GM18507 (cell line): ENCODE measurements at places on chromosomes 3 and 15.

DNA sequence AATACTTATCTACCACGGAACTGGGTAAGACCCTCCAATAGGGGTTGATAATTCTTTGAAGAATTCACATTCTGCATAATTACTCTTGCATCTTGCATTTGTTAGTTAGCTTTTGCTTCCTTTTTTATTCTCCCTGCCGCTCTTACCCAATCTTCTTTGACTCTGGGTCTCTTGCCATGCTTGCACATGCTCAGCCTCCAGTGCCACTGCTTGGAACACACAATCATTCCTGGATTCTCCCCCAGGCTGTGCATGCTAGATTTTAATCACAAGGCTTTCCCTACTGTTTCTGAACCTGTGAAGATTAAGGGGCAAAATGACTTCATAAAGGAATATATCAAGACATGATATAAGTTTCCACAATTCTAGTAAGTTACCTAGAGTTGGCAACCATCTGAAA, 133.1 kb downstream of the IL1RAP start:
- no peak for DNase-seq

GRCh38 chr15:101013769-101014675, 94.9 kb downstream of the LRRK1 start:
- DNase-seq = no peak

DNA sequence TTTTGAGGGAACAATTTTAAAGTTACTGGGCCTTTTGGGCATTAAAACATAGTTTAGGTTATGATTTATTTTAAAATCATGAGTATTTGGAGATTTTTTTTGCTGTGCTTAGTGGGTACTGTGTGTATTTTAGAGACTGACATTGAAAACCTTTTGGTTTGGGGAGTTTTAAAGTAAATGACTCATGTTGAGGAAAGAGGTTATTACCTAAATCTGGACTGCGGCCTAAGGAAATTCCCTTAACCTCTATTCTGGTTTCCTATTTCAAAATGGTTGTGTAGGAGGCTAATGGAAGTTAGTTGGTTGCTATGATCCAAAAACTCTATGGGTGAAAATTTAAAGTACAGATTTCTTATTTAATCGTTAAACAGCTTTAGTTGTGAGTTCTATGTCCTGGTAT, 57.3 kb upstream of the DPH6 start:
- DNase-seq = no peak

- DNase-seq = no peak
Measured at GRCh38 chr3:103968751-103969150, 1398.0 kb upstream of the ALCAM start.

DNA sequence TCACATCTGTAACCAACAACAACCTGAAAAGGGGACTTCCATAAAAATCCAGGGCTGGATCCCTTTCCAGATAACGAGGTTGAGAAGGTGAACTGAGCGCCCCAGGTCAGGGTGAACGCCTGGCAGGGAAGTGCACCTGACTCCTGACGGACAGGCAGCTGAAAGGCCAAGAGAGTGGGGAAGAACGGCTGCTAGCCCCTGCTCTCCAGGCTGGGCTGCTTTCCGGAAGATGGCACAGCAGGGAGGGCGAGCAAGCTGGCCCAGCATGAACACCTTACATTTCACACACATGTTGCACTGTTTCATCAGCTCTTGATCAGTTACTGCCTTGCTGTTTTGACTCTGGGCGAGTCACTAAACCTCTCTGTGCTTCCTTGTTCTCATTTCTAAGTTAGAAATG, 127.2 kb upstream of the IQSEC1 start:
- no peak for DNase-seq

- DNase-seq = no peak
Measured at GRCh38 chr3:59777667-59778077, 727.8 kb upstream of the CFAP20DC start.

GRCh38 chr15:56344336-56344735, 20.9 kb upstream of the TEX9 start:
- no peak for DNase-seq

GRCh38 chr3:185837414-185837813, 12.6 kb upstream of the IGF2BP2 start:
- no peak for DNase-seq

GRCh38 chr3:129996073-129996472, 21.6 kb downstream of the TRH start:
- DNase-seq = no peak
